ENCODE measurements at places on chromosomes 11 and 22.

- no peak for DNase-seq
Measured at GRCh38 chr22:44891293-44891747, 118.5 kb downstream of the PHF21B start.

DNA sequence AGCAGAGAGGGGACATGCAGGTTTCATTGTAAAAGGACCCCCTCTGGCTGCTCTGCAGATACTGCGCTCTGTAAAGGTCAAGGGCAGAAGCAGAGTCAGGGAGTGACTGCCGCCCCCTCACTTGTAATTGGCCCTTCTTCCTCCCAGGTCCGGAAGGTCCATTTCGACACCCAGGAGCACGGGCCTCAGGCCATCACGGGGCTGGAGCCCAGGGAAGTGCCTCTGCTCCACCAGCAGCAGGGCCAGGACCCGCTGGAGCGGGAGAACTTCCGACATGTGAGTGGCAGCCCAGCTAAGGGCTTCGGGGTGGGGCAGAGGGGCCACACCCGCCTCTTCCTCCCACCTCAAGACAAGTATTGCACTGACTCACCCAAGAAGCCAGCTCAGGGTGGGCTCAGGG lies 24.0 kb upstream of the LRRC10B start:
- DNase-seq, result no peak

DNA sequence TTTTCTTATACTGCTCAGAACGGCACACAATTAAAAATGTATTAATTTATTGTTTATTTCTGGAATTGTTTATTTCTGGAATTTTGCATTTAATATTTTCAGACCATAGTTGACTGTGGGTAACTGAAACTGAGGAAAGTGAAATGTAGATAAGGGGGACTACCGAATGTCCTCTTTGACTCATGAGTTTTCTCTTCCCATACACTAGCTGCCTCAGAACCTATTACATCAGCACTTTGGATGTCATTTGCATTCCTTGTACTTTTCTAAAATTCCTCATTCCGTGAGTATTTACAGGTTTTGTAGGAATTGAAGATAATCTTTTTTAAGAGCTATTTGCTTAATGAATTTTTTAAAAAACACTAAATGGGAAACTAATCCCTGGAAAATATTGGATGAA lies 29.8 kb downstream of the ZC3H12C start:
- no peak for DNase-seq

DNA sequence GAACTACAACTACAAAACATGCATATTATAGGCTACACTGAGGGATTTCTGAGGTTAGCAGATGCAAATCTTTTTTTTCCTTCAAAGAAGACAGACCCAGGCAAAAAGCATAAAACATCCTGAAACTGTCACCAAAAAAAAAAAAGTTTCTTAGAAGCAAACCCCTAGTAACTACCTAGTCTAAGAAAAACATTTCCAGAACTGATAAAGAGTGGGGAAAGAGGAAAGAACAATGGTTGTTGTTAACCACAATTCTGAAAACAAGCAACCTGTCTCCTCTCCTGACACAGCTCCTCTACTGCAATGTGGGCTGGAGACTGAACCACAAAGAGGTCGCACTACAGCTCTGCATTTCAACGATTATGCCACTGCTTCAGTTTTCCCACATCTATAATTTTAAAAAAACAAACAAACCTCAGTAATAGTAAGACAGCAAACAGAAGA lies 15.0 kb downstream of the DENND5A start:
- peak; percentile 27 for DNase-seq

DNA sequence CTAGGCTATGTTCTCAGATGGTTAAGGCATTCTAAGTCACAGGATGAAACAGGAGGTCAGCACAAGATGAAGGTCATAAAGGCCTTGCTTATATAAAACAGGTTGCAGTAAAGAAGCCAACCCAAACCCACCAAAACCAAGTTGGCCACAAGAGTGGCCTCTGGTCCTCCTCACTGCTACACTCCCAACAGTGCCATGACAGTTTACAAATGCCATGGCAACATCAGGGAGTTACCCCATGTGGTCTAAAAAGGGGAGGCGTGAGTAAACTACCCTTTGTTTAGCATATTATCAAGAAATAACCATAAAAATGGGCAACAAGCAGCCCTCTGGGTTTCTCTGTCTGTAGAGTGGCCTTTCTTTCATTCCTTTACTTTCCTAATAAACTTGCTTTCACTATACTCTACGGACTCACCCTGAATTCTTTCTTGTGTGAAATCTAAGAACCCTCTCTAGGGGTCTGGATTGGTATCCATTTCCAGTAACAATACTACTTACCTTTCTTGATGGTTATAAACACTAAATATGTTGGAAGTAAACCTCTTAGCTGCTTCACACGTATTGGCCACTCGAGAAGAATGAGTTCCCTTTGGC lies 1237.9 kb downstream of the FAM181B start:
- no peak for DNase-seq

DNA sequence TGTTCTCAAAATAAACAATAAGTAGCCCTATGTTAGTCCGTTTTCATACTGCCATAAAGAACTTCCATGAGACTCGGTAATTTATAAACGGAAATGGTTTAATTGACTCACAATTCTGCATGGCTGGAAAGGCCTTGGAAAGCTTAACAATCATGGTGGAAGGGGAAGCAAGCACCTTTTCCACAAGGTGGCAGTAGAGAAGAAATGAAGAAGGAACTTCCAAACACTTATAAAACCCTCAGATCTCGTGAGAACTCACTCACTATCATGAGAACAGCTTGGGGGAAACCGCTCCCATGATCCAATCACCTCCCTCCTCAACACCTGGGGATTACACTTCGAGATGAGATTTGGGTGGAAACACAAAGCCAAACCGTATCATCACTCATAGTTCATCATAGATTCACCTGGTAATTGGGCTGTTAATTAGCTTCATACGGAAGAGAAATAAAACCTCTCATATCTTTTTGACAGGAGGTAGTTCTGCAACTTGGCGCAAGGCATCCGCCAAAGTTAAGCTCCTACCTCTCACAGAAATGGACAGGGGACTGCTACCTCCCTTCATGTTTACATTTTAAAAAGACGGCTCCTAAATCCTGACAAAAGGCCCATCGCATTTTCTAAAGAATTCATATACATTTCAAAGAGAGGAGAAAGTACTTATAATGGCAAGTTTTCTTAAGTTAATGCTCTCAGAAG lies 49.0 kb downstream of the MUC15 start:
- DNase-seq, result no peak

DNA sequence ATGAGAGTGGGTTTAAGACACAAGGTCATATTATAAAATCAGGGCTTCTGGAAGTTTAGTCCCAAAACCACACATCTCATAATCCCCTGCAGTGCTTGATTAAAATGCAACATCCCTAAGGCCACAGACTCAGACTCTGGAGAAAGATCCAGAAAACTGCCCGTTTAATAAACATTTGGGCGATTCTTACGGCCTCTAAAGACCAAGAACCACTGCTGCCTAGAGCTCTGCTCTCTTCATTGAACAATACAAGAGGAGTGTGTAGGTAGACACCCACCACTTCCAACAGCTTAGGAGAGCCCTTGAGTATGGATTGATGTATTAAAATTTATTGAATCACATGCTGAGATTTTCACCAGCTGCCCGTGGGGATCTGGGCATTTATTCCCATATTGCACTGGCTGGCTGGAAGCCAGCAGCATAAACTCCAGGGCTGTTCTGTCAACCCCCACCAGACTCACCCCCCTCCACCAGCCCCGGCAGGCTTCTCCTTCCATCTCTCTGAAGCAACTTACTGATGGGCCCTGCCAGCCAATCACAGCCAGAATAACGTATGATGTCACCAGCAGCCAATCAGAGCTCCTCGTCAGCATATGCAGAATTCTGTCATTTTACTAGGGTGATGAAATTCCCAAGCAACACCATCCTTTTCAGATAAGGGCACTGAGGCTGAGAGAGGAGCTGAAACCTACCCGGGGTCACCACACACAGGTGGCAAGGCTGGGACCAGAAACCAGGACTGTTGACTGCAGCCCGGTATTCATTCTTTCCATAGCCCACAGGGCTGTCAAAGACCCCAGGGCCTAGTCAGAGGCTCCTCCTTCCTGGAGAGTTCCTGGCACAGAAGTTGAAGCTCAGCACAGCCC lies 749 bp upstream of the BEST1 start:
- DNase-seq, result peak; percentile 68

Measured in CD4-positive, alpha-beta T cell treated with Interleukin-15 for 1 hour (primary cell).